ENCODE measurements at places on chromosomes 1 and 21.

GRCh38 chr1:211734791-211735190, 59.4 kb upstream of the NEK2 start:
- no peak for DNase-seq

- DNase-seq = peak; percentile 72
These were observed 111.0 kb downstream of the ACTL8 start for GRCh38 chr1:17865912-17866739.

DNA sequence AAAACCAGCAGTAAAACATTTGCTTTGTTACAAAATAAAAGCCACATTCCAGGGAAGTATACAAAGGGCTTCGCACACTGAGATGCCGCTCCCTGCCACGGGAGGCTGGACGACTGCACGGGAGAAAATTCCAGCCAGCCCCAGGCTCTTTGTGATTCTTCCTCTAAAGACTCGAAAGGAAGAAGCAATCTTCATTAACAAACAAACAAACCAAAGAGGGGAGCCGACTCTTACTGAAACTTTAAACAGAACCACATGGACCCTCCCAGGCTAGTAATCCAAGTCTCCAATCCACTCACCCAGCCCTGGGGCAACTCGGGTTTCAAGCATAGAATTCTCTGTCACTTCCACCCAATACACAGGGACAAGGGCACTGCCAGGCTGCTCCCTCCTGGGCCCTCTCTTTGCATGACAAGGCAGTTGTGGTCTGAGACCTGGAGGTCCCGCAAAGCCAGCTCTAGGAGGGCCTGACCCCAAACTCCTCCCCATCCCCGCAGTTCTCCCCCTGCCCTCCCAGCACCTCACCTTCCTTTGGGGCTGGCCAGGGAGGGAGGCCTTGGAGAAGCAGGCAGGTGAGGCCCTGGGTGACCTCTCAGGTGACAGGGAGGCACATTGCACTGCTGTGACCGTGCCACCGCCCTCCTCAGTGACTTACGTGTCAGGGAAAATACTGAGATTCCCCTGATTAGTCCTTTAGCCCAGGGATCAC, 26.6 kb upstream of the COL18A1 start:
- peak; percentile 26 for DNase-seq

DNA sequence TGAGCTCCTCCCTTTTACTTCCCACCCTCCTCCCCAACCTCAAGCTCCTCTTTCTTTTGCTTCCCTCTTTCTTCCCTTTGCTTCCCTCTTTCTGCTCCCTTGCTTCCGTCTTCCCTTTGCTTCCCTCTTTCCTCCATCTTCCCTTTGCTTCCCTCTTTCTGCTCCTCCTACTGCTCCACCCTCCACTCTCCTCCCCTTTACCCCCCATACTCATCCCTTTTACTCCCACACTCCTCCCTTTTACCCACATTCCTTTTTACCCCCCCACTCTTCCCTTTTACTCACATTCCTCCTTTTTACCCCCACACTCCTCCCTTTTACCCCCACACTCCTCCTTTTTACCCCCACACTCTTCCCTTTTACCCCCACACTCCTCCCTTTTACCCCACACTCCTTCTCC, 30.2 kb downstream of the PGBD5 start:
- DNase-seq = no peak

GRCh38 chr1:178541829-178542553, 29.1 kb downstream of the TEX35 start:
- no peak for DNase-seq

- no peak for DNase-seq
These were observed 79.8 kb upstream of the KIAA0040 start for GRCh38 chr1:175272361-175272760.

GRCh38 chr1:55203064-55203463, 12.1 kb downstream of the USP24 start:
- no peak for DNase-seq

GRCh38 chr1:155478270-155478852, 84.2 kb downstream of the ASH1L start:
- no peak for DNase-seq

DNA sequence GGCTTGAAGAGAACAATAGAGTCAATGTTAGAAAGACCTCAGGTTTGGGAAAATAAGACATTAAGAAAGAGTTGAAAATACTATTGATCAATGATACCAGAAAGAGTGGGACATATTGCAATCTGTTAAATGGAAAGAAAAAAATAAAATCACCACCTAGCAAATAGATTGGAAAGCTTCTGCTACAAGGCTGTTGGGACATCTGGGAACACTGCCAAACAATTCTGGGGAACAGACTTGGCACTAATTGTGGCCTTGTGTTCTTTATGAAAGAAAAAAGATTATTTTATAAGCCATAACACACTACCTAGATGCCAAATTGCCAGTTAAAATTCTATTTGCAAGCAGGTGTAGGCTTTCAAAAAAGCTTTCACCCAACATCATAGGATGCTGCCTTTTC, 137.8 kb downstream of the TSEN15 start:
- no peak for DNase-seq

DNA sequence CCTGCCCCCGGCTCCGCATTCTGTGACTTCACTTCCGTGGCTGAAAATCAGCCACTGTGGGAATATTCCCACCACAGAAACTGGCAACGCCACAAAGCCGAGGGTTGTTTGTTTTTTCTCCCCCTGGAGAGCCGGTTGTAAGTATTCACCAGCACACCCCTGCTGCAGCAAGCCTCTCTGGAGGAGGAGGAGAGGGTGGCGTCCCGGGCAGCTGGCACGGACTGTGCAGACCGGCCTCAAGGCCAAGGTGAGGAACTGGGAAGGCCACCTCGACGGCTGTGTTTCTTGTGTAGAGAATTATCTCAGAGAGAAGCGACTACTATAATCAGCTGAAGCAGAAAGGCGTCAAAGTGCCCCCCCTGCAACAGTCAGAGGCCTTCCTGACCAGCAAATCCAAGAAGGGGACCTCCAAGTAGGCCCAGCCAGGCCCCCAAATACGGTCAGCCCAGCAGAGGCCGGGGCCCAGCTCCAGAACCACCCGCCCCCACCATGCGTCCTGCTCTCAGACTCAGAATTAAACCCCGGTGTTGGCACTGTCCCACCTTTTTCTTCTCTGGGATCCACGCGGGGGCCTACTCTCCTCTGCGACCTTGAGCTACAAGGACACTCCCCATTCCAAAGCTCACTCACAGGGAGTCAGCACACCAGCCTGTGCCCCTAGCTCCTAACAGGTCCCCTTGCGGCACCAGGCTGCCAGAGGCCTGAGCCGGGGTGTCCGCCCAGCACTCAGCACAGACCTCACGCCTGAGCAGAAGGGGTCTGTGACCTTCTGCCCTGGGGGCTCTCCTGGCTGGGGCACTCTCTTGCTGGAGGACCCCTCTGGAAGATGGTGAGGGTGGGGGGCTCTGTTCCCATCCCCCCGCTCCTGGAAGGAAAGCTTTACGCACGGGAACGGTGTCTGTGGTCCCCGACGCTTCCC, 1.2 kb upstream of the SMIM1 start:
- no peak for DNase-seq
